ENCODE measurements at places on chromosomes 13 and 19. TPM values are rescaled to one million over a fixed set of nuclear protein-coding genes. Genes with fewer than 3 reads are reported as not detected.
A peak's percentile ranks its signal among the peaks of the same experiment; 100 is the strongest.

DNA sequence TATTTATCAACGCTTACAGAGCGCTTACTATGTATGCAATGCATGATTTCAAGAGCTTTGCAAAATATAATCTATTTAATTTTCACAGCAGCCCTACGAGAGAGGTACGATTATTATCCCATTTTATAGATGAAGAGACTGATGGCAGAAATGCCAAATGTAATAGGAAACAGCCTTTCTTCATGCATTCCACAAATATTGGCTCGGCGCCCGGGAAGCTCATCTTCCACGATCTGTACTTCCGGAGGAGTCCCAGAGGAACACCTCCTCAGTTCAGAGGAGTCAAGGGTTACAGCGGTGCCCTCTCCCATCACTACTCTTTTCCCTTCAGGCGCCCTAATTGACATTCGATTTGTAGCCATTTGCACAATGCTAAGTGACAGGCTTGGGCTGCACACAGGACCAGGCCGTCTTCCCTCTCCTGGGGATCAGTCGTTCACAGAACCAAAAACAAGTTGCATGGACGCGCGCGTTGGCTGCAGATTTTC is 1.1 kb upstream of the ARHGAP35 start:
- H3K27ac ChIP-seq, result peak overlapping the region; percentile 19
- no peak for DNase-seq
- H3K27me3 ChIP-seq, result no peaks in the 10 kb centered on the region
- peak overlapping the region; percentile 55 for H3K4me3 ChIP-seq
- H3K36me3 ChIP-seq, result no peaks in the 10 kb centered on the region
- peaks cover 38% of the 10 kb centered on the region for H3K4me1 ChIP-seq

DNA sequence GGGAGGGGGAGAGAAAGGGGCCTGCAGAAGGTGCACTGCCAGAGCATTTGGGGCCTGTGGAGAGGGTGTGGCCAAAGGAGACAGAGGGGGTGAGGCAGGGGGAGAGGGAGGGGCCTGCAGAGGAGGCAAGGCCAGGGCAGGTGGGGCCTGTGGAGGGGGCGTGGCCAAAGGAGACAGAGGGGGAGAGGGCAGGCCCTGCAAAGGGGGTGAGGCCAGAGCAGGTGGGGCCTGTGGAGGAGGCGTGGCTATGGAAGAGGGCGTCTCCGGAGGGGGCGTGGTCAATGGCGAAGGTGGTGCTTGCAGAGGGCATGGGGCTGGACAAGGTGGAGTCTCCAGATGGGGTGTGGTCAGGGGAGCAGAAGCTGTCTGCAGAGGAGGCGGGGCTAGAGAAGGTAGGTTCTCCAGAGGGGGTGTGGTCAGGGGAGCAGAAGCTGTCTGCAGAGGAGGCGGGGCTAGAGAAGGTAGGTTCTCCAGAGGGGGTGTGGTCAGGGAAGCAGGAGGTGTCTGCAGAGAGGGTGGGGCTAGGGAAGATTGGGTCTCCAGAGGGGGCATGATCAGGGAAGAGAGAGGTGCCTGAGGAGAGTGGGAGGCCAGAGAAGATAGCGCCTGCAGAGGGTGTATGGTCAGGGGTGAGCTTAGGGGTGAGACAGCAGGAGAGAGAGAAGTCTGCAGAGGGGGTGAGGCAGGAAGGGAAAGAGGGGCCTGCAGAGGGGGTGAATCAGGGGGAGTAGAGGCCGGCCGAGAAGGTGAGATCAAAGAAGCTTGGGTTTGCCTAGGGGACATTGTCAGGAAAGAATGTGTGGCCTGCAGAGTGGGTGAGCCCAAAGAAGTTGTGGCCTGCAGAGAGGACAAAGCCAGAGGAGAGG is 3.4 kb downstream of the PRR36 start:
- H3K4me3 ChIP-seq, result no peak overlapping the region
- H3K27ac ChIP-seq, result no peak overlapping the region
- DNase-seq, result no peak
- peaks cover 18% of the 10 kb centered on the region for H3K27me3 ChIP-seq

- H3K36me3 ChIP-seq, result no peaks in the 10 kb centered on the region
- no peak within 1 kb of the TSS for H3K27ac ChIP-seq
- no peaks in the 10 kb centered on the region for H3K27me3 ChIP-seq
- no peaks in the 10 kb centered on the region for H3K4me1 ChIP-seq
- no peak within 1 kb of the TSS for H3K4me3 ChIP-seq
Measured at GRCh38 chr19:48043675-48044258, at the start of gene CABP5. TSS of gene CABP5 (minus strand) at chr19:48044079. CDS start at chr19:48043922, 157 bp downstream.

GRCh38 chr19:38274739-38275138 is 10.4 kb downstream of the SPINT2 start:
- H3K27ac ChIP-seq, result no peak overlapping the region
- no peaks in the 10 kb centered on the region for H3K36me3 ChIP-seq
- no peak for DNase-seq
- H3K4me3 ChIP-seq, result no peak overlapping the region
- H3K27me3 ChIP-seq, result no peaks in the 10 kb centered on the region

DNA sequence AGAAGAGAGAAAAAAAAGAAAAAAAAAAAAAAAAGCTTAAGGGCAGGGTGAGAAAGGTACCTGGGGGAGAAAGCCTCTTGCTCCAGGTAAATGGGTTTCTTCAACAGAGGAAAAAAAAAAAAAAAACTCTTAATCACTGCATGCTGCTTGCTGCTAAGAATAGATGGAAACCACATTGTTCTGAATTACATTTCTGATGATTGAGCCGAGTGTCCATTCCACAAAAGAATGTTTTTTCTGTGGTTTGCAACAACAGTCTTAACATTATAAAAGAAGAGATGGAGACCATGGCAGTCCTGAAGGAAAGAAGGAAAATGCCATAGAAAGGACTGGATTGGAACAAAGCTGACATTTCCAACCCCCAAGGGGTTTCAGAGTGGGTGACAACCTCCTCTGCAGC is 1312.7 kb downstream of the SLITRK1 start:
- H3K4me3 ChIP-seq, result no peak overlapping the region
- no peaks in the 10 kb centered on the region for H3K36me3 ChIP-seq
- no peaks in the 10 kb centered on the region for H3K4me1 ChIP-seq
- H3K27me3 ChIP-seq, result no peaks in the 10 kb centered on the region

GRCh38 chr19:2743099-2743498 is 3.3 kb upstream of the SLC39A3 start:
- no peaks in the 10 kb centered on the region for H3K27me3 ChIP-seq
- H3K4me3 ChIP-seq, result no peak overlapping the region
- H3K4me1 ChIP-seq, result peaks cover 5% of the 10 kb centered on the region
- H3K27ac ChIP-seq, result no peak overlapping the region
- DNase-seq, result no peak

DNA sequence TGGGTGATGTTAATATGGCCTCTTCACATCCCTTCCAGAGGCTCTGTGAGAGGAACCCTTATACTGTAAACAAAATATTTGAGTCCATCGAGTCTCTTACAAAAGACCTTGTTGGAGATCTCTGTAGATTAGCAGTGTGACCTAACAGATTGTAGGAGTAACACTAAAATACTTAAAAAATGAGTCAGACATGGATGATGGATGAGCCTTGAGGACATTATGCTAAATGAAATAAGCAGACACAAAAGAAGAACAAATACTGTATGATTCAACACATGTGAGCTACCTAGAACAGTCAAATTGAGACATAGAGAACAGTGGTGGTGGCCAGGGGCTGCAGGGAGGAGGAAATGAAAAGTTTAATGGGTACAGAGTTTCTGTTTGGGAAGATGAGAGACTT is 152.2 kb upstream of the UBL3 start:
- peak; percentile 92 for DNase-seq
- H3K27me3 ChIP-seq, result no peaks in the 10 kb centered on the region
- H3K36me3 ChIP-seq, result no peaks in the 10 kb centered on the region
- peak overlapping the region; percentile 14 for H3K27ac ChIP-seq
- peaks cover 2% of the 10 kb centered on the region for H3K4me1 ChIP-seq
- no peak overlapping the region for H3K4me3 ChIP-seq

GRCh38 chr19:34588249-34588648 is 88.7 kb downstream of the SCGB2B2 start:
- H3K36me3 ChIP-seq, result no peaks in the 10 kb centered on the region
- no peaks in the 10 kb centered on the region for H3K27me3 ChIP-seq
- no peak for DNase-seq
- no peaks in the 10 kb centered on the region for H3K4me1 ChIP-seq
- no peak overlapping the region for H3K4me3 ChIP-seq

DNA sequence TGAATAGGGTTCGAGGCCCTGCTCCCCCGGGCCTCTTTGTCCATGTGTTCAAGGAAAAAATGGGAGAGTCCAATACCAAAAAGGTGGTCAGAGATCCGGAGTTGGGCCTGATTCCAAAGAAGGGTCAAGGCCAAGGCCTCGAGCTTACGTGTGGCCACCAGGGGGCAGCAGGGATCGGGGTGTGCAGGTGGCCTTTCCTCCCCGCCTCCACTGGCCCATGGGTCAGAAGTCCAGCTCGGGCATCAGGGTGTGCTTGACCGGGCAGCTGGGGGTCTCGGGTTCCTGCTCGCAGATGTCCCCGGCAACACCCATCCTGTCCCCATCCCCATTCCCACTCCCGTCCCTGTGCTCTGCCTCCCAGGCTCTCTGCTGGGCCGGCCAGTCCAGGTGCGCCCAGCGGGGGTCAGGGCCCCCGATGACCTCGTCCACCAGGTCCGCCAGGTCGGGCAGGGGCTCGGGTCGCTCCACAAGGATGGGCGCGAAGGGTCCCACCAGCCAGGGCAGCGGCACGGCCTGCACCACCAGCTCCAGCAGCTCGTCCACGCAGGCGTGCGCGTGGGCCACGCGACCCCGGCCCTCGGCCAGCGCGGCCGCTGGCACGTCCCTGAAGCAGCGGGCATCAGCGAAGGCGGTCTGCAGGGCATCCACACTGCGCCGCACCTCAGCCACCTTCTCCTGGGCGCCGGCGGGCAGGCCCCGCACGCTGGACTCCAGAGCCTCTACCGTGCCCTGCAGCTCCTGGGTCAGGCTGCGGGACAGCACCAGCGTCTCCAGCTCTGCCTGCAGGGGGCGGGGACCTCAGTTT is 5.2 kb upstream of the PLIN4 start:
- H3K27ac ChIP-seq, result no peak overlapping the region
- no peak overlapping the region for H3K4me3 ChIP-seq
- H3K27me3 ChIP-seq, result no peaks in the 10 kb centered on the region
- no peak for DNase-seq

GRCh38 chr19:2500841-2501261 is 24.9 kb downstream of the GADD45B start:
- H3K27ac ChIP-seq, result no peak overlapping the region
- no peak for DNase-seq
- H3K27me3 ChIP-seq, result no peaks in the 10 kb centered on the region

- no peaks in the 10 kb centered on the region for H3K36me3 ChIP-seq
- H3K27ac ChIP-seq, result no peak overlapping the region
- no peaks in the 10 kb centered on the region for H3K27me3 ChIP-seq
- no peaks in the 10 kb centered on the region for H3K4me1 ChIP-seq
Measured at GRCh38 chr13:96338030-96338429, 248.1 kb downstream of the HS6ST3 start.

GRCh38 chr19:23571175-23571574 is 115.8 kb downstream of the ZNF675 start:
- H3K4me3 ChIP-seq, result no peak overlapping the region
- no peaks in the 10 kb centered on the region for H3K36me3 ChIP-seq
- no peaks in the 10 kb centered on the region for H3K27me3 ChIP-seq
- no peaks in the 10 kb centered on the region for H3K4me1 ChIP-seq

GRCh38 chr19:40614622-40615411 is 13.6 kb downstream of the LTBP4 start:
- peak overlapping the region; percentile 66 for H3K4me3 ChIP-seq
- peak overlapping the region; percentile 90 for H3K27ac ChIP-seq
- H3K27me3 ChIP-seq, result no peaks in the 10 kb centered on the region

GRCh38 chr19:3048190-3048533 is 14.1 kb downstream of the TLE5 start:
- H3K36me3 ChIP-seq, result no peaks in the 10 kb centered on the region
- H3K4me3 ChIP-seq, result no peak overlapping the region
- peaks cover 5% of the 10 kb centered on the region for H3K4me1 ChIP-seq
- no peak for DNase-seq

DNA sequence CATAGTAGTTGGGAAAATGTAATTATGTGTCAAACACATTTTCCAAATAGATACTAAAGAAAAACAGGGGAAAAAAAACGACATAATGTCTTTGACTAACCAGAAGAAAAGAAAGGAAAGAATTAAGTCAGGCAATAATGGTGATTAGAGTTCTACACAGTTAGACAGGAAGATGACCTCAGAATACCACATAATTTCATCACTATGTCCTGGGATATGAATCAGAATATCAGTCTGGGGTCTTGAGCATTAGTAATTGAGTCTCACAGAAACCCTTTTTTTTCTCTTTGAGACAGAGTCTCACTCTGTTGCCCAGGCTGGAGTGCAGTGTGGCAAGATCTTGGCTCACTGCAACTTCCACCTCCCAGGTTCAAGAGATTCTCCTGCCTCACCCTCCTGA is 503.4 kb downstream of the SLITRK1 start:
- no peaks in the 10 kb centered on the region for H3K27me3 ChIP-seq
- no peak overlapping the region for H3K4me3 ChIP-seq
- no peaks in the 10 kb centered on the region for H3K36me3 ChIP-seq
- no peak overlapping the region for H3K27ac ChIP-seq
- no peak for DNase-seq

- H3K27ac ChIP-seq, result no peak overlapping the region
- H3K4me3 ChIP-seq, result no peak overlapping the region
Measured at GRCh38 chr19:50005428-50005827, 19.7 kb downstream of the VRK3 start.

DNA sequence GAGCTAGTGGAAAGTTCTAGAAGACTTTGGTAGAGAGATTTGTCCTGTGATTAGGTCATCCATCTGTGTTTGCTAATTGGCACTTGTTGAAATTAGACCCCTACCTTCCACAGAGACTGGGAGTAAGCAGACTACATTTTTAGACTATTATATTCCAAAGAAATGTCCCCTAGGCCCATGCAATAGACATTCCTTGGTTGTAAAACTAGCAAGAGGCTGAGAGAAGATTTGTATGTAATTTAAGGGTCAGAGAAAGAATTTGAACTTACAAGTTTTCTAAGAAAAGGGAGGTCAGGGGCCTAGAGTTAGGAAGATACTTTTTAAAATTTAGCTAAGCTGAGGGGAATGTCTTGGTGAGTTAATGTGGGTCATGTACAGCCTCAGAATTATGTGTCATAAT is 470.7 kb upstream of the SLITRK1 start:
- H3K27me3 ChIP-seq, result no peaks in the 10 kb centered on the region
- no peak overlapping the region for H3K27ac ChIP-seq
- H3K4me3 ChIP-seq, result no peak overlapping the region
- no peaks in the 10 kb centered on the region for H3K36me3 ChIP-seq
- no peaks in the 10 kb centered on the region for H3K4me1 ChIP-seq
- peak; percentile 18 for DNase-seq

GRCh38 chr13:67128136-67128535 is 102.0 kb downstream of the PCDH9 start:
- no peaks in the 10 kb centered on the region for H3K4me1 ChIP-seq
- no peak overlapping the region for H3K4me3 ChIP-seq
- H3K27me3 ChIP-seq, result no peaks in the 10 kb centered on the region
- H3K36me3 ChIP-seq, result no peaks in the 10 kb centered on the region
- DNase-seq, result no peak

MBNL2 gene
- total RNA-seq, result 66.5 TPM

WASF3 gene
- total RNA-seq, result 25.8 TPM
